ENCODE measurements at places on chromosomes 16 and 17. TPM values are rescaled to one million over a fixed set of nuclear protein-coding genes. Genes with fewer than 3 reads are reported as not detected.

The CUEDC1 gene
- total RNA-seq = 4.4 TPM

GRCh38 chr17:17785407-17785806, 51.4 kb downstream of the SREBF1 start:
- DNase-seq = no peak

The CCL8 gene
- not detected for total RNA-seq

GRCh38 chr17:42288803-42289610, 709 bp downstream of the STAT5A start:
- DNase-seq = no peak

GRCh38 chr17:20988001-20988636, 54.7 kb downstream of the USP22 start:
- no peak for DNase-seq

The CCL11 gene
- not detected for total RNA-seq

GRCh38 chr16:85394456-85395206, 218.5 kb upstream of the GSE1 start:
- DNase-seq = no peak

The KIAA0513 gene
- total RNA-seq = 4.4 TPM

The HYDIN gene
- 0.07 TPM for total RNA-seq

DNA sequence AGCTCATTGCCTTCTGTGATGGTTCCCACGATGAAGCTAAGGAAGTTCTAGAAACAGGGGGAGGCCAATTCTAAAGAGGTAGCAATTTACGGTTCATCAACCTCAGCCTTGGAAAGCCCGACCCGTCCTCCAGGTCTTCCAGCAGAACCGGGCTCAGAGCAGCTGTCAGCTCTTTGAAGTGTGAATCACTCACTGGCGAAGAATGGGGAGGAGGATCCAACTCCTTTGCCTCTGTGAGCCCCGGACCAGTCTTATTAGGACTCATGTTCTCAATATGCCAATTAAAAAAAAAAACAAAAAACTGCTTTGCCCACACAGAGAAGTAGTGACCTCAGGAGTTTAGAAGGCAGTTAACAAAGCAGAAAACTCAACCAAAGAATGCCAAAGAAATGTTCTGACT, 31.4 kb downstream of the STX8 start:
- no peak for DNase-seq

The DPEP1 gene
- total RNA-seq = 0.39 TPM

The KRTAP9-2 gene
- total RNA-seq = not detected

Measured in pulmonary artery endothelial cell (primary cell).